Motor neuron (in vitro differentiated cells): ENCODE measurements at places on chromosomes 5 and 9.

- no peak for ATAC-seq
These were observed 372.7 kb upstream of the IRX1 start for GRCh38 chr5:3222924-3223323.

- ATAC-seq = peak; percentile 6
These were observed 51.3 kb downstream of the ARHGEF37 start for GRCh38 chr5:149632311-149633251.

GRCh38 chr5:84618262-84618661 is 233.6 kb upstream of the EDIL3 start:
- no peak for ATAC-seq

DNA sequence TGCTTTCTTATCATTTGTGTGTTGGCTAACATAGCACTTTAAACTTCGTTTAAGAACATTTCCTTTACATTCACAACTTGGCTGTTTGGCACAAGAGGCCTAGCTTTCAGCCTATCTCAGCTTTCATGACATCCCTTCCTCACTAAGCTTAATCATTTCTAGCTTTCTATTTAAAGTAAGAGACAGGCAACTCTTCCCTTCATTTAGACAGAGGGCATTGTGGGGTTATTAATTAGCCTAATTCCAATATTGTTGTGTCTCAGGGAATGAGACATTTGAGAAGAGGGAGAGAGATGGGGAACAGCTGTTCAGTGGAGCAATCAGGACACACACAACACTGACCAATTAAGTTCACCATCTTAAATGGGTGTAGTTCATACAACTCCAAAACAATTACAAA is 51.0 kb upstream of the OR2K2 start:
- no peak for ATAC-seq

GRCh38 chr5:56048124-56048523 is 53.4 kb upstream of the IL6ST start:
- ATAC-seq = no peak

- no peak for ATAC-seq
These were observed 247.1 kb upstream of the CCNG1 start for GRCh38 chr5:163190283-163190682.

DNA sequence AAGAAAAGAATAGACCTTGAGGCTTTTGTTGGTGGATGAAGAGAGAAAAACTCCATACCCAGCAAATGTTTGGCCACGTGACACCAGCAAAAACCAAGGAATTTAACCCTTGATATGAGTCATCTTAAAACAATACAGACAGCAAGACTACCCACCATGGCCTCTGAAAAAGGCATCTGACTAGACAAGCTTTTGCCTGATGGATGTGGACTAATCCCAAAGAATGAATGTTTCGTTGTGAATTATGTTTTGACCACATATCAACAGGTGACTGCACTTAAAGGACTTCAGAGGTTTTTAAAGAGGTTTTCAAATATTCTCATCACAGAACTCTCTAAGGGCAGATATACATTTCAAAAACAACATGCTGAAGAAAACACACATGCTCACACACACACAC is 33.0 kb upstream of the SLC1A3 start:
- ATAC-seq = no peak

DNA sequence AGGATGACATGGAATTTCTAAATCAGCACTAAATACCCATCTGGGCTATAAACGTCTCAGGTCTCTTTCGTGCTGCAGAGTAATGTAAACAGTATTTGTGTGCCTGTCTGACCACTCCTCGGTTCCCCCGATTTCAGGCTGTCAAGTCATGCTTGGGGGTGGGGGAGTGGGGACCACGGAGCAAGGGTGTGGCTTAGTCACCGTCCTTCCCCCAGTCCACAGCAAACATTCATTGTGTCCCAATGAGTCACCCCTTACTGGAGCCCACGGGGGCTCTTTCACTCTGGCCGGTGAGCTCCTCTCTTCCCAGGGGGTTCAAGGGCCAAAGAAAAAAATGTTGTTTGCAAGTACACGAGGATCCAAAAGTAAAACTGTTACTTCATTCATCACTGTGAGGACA is 72.4 kb upstream of the ICE1 start:
- ATAC-seq = no peak

GRCh38 chr5:76084496-76085242 is 1.5 kb downstream of the SV2C start:
- peak; percentile 81 for ATAC-seq

DNA sequence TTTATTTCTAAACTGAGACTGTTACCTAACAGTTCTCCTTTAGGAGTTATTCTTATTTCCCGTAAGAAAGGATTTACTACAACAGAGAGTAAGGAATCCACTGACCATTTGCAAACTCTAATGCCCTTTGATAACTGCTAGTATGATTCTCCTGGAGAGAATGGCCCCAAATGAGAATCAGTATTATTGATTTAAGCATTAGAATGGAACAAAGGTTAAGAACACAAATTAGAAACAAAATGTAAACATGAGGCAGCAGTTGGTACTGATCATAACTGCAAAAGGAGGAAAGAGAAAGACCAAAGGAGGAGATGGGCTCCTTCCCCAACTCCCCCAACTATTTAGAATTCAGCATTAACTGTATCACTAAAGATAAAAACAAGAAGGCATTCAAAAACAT is 30.7 kb downstream of the PSIP1 start:
- ATAC-seq = no peak

DNA sequence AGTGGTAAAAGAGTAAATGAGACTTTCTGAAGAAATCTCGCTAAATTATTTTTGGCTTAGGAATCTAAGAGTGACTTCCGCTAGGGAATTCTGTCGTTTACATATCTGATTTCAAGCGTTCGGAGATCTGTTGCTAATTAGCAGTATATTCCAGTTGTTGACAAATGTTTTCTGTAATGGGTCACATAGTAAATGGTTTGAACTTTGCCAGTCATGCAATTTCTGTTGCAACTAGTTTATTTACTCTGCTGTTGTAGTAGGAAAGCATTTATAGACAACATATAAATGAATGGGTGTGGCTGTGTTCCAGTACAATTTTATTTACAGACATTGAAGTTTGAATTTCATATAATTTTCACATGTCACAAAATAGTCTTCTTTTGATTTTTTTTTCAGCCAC is 57.4 kb upstream of the JAK2 start:
- no peak for ATAC-seq

DNA sequence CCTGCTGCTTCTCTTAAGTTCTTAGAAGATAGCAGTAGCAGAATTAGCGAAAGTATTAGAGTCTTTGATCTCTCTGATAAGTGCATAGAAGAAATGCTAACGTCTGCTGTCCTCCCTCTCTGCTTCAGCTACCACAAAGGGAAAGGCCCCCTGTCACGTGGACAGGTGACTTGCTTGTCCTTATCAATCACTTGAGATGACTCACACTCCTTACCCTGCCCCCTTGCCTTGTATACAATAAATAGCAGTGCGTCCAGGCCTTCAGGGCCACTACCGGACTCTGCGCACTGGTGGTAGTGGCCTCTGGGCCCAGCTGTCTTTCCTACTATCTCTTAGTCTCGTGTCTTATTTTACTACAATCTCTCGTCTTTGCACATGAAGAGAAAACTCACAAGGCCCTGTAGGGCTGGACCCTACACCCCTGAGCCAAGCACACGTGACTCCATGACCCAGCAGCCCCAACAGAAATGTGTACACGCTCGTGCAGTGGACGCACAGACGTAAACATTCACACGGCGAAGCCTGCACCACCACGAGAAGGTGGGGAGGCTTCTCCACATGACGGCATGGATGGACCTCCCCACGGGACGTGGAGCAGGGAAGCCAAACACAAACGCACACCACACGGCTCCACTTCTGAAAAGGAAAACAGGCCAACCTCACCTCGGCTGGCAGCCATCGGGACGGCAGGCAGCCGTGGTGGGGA is 38.3 kb downstream of the PNPLA7 start:
- ATAC-seq = no peak

GRCh38 chr5:76483881-76484280 is 80.8 kb downstream of the IQGAP2 start:
- no peak for ATAC-seq

DNA sequence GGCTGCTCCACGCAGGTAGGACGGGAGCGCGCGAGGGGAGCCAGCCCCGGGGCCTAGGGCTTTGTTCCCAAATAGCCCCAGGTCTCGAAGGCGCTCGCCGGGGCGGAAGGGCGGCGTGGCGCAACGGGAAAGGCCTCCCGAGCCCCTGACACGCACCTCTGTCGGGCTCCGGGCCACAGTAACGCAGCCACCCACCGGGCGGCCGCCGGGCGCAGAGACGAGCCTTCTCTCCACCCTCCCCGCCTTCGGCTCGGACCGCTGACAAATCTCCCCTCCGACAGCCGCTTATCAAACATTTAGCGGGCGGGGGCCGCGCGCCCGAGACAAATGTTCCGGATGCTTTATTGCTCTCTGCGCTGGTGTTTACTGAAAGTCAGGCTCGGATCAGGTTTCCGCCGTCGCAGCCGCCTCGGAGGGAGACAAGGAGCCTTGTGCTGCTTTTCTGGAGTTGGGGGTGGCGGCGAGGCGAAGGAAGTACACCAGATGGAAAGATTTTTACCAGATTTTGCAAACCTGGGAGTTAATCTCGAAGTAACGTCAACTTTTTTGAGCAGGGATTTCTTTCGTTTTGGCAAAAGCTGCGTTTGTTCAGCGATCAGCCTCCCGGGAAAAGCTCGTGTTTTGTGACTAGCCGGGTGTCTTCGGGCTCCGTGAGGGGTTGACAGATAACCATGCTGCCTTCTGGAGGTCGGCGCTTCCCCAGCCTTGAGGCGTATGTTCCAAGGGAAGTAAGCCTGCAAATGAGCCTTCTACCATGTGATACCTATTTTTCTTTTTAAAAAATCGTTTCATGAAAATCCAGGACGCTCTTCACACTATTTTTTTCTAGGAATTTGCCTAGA is 950 bp downstream of the RGMB start:
- peak; percentile 9 for ATAC-seq

- peak; percentile 19 for ATAC-seq
These were observed 424.2 kb downstream of the IRX1 start for GRCh38 chr5:4019841-4020240.

DNA sequence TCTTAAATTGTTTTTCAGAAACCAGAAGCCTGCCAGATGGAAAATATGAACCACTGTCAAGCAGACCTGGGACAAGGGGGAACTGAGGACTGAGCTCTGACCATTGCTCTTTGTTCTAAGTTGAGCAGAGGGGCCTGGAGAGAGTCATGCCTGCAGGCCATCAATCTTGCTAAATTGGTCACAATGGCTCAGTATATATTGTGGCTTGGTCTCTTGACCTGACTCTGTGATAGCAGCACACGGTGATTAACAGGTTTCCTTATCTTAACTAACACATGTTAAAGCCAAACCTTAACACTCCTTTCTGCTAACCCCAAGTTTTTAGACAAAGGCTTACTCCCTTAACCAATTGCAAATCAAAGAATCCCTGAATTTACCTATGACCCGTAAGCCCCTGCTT is 1281.2 kb upstream of the NUDT12 start:
- ATAC-seq = no peak

DNA sequence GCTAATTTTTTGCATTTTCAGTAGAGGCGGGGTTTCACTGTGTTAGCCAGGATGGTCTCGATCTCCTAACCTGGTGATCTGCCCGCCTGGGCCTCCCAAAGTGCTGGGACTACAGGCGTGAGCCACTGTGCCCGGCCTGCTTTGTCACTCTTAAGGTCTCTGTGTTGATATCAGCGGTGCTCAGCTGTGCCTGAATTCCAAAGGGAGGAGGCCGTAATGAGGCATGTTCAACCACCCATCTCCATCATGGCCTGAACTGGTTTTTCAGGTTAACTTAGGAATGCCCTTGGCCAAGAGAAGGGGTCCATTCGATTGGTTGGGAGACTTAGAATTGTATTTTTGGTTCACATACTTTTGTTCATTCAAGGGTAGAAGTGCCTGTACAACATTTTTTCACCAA is 22.0 kb downstream of the HSD17B3 start:
- ATAC-seq = no peak

- no peak for ATAC-seq
These were observed 23.4 kb upstream of the FAM169A start for GRCh38 chr5:74889523-74890105.

DNA sequence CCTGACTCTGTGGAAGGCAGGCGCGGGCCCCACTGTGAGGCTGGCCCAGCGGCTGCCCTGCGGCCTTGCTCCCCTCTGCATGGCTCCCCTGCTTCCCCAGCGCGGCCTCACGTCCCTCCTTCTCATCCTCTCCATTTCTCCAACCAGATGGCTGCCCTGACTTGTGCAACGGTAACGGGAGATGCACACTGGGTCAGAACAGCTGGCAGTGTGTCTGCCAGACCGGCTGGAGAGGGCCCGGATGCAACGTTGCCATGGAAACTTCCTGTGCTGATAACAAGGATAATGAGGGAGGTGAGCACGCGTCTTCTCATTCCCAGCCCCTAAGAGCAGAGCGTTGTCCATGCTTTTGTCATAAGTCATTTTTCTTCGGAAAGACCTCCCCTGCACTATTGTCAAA is 129.0 kb upstream of the WWC1 start:
- ATAC-seq = no peak

- no peak for ATAC-seq
These were observed 62.3 kb downstream of the MAST4 start for GRCh38 chr5:66658516-66658915.

- ATAC-seq = peak; percentile 61
These were observed 7.1 kb upstream of the DMXL1 start for GRCh38 chr5:119063579-119064379.

GRCh38 chr5:45604092-45604491 is 92.1 kb downstream of the HCN1 start:
- no peak for ATAC-seq

DNA sequence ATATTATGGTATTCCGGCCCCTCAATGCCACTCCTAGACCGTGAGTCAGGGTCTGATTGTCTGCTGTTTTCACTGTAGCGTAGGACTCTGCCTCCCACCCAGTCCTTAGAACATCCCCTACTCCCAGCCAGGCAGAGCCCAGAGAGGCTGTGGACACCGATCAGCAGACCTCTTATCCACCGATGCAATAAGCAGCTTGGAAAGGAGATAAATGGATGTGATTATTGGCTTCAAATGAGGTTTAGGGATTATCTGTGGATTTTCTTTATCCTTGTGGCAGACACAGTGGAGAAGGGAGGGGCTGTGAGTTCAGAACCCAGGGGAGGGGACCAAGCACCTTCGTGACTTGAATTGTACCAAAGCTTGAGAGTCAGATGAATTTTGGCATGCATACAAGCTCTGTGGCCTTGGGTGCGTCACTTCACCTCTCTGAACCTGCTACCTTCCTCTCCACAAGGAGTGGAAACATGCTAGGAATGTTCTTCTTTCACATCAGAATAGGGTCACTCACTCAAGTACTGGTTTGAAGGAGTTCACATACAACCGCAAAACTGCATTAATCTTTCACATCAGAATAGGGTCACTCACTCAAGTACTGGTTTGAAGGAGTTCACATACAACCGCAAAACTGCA is 83.1 kb upstream of the CPLX2 start:
- ATAC-seq = no peak

GRCh38 chr9:86721226-86721781 is 226.0 kb downstream of the GAS1 start:
- no peak for ATAC-seq
